Peyer's patch (tissue), 4 donors: ENCODE measurements at places on chromosomes 2 and 18.

DNA sequence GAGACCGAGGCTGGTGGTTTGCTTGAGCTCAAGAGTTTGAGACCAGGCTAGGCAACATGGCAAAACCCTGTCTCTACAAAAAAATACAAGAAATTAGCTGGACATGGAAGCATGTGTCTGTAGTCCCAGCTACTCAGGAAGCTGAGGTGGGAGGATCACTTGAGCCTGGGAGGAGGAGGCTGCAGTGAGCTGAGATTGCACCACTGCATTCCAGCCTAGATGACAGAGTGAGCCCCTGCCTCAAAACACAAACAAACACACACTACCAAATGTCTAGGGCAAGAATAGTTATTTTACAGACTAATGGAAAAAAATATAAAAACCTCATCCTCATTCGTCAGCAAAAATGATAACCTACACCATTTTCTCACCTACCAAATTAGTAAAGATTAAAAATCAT, 15.3 kb downstream of the BUB1 start:
- no peak overlapping the region for H3K4me3 ChIP-seq
- DNase-seq: no peak
- peaks cover under 1% of the 10 kb centered on the region for H3K4me1 ChIP-seq
- H3K27ac ChIP-seq: no peak overlapping the region
- no peaks in the 10 kb centered on the region for H3K36me3 ChIP-seq

DNA sequence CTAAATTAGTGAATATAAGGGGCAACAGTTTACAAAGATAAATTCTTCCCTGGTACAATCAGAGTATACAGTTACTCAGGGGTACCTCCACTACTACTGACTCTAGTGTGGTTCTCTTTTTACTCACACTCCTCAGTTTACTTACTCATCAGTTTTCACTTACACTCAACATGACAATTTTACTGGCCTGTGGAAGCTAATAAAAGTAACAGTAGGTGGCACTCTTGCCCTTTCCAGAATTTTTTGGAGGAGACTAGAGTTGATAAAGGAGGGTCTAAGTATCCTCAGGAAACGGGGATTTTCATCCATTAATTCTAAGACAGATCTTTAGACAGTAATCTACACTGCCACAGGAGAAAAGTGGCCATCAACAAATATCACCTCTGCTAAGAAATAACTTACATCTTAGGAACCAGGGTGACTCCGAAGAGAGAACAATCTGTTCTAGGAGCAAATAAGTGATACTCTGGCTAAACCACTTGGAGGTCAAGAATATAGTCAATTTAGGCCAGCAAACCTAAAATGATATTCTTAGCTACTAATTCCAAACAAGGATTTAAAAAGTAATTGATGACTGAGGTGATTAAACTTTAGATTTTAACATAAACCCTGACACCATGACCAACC, 61.3 kb downstream of the ATL2 start:
- H3K27ac ChIP-seq: no peak overlapping the region
- no peaks in the 10 kb centered on the region for H3K4me1 ChIP-seq
- no peak overlapping the region for H3K4me3 ChIP-seq
- peaks cover 62% of the 10 kb centered on the region for H3K36me3 ChIP-seq
- no peak for DNase-seq

GRCh38 chr2:230246206-230246605, 20.7 kb downstream of the SP140 start:
- H3K4me3 ChIP-seq: no peak overlapping the region
- no peak for DNase-seq
- no peaks in the 10 kb centered on the region for H3K4me1 ChIP-seq
- no peaks in the 10 kb centered on the region for H3K36me3 ChIP-seq
- no peaks in the 10 kb centered on the region for H3K27me3 ChIP-seq

DNA sequence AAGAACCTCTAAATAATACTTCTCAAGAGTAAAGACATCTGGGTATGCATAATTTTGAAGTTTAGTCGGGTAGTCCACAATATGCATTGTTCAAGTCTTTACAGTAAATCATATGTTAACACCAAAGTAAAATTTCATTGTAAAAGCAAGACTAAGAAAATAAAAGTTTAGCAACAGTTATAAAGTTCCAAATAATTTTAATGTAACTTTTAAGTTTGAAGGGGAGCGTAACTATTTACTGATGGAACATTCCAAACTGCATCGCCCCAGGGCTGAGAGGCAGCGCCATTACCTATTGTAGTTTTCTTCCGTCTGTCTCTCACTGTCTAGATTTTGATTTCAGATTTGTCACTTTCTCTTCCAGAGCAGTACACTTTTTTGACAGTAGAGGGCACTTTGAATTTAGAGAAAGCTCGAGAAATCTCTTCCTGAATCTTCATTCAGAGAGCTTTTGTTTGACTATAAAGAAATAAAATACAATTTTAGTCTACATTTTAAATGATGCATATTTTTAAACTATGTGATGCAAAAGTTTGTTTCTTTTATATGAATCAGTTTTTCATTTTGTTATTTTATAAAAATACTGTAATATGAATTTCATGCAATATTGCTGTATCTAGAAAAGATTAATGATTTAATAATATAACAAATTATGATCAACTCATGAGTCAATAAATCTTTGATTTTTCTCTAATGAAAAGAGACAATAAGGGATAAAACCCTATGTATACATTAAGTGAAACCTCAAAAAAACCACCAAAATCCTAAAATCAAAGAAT, 389.8 kb downstream of the FIGN start:
- H3K27ac ChIP-seq: no peak overlapping the region
- no peak for DNase-seq
- no peak overlapping the region for H3K4me3 ChIP-seq
- H3K27me3 ChIP-seq: no peaks in the 10 kb centered on the region
- no peaks in the 10 kb centered on the region for H3K36me3 ChIP-seq
- no peaks in the 10 kb centered on the region for H3K4me1 ChIP-seq

GRCh38 chr2:206462240-206462854, 19.0 kb downstream of the ADAM23 start:
- H3K27me3 ChIP-seq: no peaks in the 10 kb centered on the region
- no peak overlapping the region for H3K27ac ChIP-seq
- DNase-seq: no peak
- H3K4me1 ChIP-seq: no peaks in the 10 kb centered on the region
- no peak overlapping the region for H3K4me3 ChIP-seq
- H3K36me3 ChIP-seq: no peaks in the 10 kb centered on the region

DNA sequence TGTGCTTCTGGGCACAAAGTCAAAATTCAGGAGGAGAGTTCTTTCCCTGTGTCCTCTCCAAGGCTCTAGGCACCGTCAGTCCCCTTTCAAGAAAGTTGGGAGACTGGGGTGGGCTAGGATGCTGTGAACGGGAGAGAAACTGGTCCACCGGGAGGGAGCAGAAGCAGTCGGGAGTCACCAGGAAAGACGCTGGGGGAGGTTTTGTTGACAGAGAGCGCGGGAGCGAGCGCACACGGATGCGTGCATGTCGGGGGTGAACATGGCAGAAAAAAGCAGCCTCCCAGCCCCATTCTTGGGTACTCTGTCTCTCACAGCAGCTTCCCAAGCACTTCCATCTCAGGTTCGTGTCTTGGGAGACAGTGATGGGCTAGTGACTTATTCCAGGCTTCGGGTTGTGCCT, 97.1 kb upstream of the PXDN start:
- peak; percentile 26 for DNase-seq
- no peaks in the 10 kb centered on the region for H3K36me3 ChIP-seq
- no peak overlapping the region for H3K27ac ChIP-seq
- no peak overlapping the region for H3K4me3 ChIP-seq
- H3K4me1 ChIP-seq: no peaks in the 10 kb centered on the region

DNA sequence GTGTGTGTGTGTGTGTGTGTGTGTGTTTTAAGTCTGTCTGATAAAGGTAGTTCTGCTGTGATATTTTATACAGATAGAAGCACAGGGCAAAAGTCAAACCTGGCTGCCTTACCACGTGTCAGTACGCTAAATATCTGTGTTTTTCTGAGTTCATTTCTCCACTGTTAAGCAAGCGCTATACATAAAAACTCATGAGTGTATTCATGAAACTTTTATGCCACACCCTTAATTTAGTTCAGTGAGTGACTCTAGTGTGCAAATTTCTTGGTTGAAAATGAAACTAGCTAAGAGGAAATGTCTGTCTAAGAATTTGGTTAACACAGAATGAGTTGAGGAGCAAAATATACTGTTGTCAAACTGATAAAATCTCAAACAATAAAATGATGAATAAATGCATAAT, 11.2 kb downstream of the CASP10 start:
- peaks cover 24% of the 10 kb centered on the region for H3K4me1 ChIP-seq
- no peaks in the 10 kb centered on the region for H3K27me3 ChIP-seq
- H3K4me3 ChIP-seq: no peak overlapping the region

DNA sequence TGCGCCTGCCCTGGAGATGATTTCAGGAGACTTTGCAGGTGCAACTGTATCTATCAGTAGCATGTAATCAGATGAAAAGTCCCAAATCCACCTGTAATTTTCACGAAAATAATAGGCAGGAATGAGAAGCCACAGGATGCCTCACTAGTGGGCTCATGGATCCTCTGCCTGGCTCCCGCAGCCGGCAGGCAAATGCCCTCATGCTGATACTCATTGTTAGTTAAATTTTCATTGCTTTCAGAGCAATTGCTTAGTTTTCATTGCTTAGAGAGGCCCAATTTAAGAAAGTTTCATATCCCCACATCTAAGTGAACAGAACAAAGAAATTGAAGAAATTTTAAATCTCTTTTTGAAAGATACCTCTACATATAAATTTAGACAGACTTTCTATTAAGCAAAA, 57.6 kb upstream of the CTDP1 start:
- H3K27me3 ChIP-seq: no peaks in the 10 kb centered on the region
- H3K27ac ChIP-seq: no peak overlapping the region
- DNase-seq: no peak
- no peak overlapping the region for H3K4me3 ChIP-seq
